ENCODE measurements at places on chromosomes 13 and 19. TPM values are rescaled to one million over a fixed set of nuclear protein-coding genes. Genes with fewer than 3 reads are reported as not detected.

Gene TMEM190
- total RNA-seq = not detected

GRCh38 chr19:52230685-52231084 is 38.7 kb upstream of the ZNF766 start:
- H3K4me3 ChIP-seq = no peak overlapping the region
- H3K36me3 ChIP-seq = peaks cover 30% of the 10 kb centered on the region
- no peak for DNase-seq
- peaks cover 39% of the 10 kb centered on the region for H3K4me1 ChIP-seq
- peak overlapping the region; percentile 78 for H3K27ac ChIP-seq

Gene FAM187B
- total RNA-seq = 0.19 TPM

- H3K4me1 ChIP-seq = peaks cover 10% of the 10 kb centered on the region
- H3K36me3 ChIP-seq = no peaks in the 10 kb centered on the region
- peaks cover 33% of the 10 kb centered on the region for H3K27me3 ChIP-seq
- no peak overlapping the region for H3K4me3 ChIP-seq
- no peak overlapping the region for H3K27ac ChIP-seq
- no peak for DNase-seq
These were observed 9.9 kb upstream of the MEIS3 start for GRCh38 chr19:47429140-47429793.

DNA sequence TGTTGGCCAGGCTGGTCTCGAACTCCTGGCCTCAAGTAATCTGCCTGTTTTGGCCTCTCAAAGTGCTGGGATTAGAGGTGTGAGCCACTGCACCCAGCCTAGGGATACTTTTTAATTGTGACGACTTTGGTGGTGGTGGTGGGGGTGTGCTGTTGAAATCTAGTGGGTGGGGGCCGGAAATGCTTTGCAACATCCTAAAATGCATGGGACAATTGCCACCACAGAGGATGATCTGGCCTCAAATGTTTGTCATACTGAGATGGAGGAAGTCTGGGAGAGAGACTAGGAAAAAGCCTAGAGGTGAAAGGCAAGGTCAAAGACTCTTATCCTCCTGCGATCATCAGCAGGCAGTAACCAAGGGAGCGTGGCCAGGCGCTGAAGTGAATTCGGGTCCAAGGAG is 1.4 kb downstream of the NWD1 start:
- no peaks in the 10 kb centered on the region for H3K27me3 ChIP-seq
- no peak overlapping the region for H3K4me3 ChIP-seq
- H3K27ac ChIP-seq = no peak overlapping the region
- no peaks in the 10 kb centered on the region for H3K36me3 ChIP-seq
- no peak for DNase-seq

GRCh38 chr19:8126511-8126910 is 22.9 kb downstream of the FBN3 start:
- DNase-seq = no peak
- H3K27ac ChIP-seq = no peak overlapping the region
- H3K27me3 ChIP-seq = peaks cover 4% of the 10 kb centered on the region
- H3K4me1 ChIP-seq = no peaks in the 10 kb centered on the region

DNA sequence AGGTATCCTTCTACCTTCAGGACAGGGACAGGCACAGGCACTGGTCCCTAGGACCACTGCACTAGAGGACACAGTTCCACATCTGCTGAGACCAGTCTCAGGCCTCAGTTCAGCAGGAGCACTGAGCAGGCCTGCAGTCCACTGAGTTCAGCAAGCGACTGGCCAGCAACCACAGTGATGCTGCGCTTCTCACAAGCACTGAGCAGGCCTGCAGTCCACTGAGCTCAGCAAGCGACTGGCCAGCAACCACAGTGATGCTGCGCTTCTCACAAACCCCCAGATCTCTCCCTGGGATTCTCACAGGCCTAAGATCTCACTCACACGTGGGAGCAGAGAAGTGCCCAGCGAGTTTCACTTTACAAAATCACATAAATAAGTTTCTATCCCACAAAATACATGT is 140.6 kb downstream of the IRS2 start:
- H3K4me3 ChIP-seq = no peak overlapping the region
- H3K27ac ChIP-seq = no peak overlapping the region

Gene GEMIN7
- 30.1 TPM for total RNA-seq

Gene TFDP1
- 149 TPM for total RNA-seq

DNA sequence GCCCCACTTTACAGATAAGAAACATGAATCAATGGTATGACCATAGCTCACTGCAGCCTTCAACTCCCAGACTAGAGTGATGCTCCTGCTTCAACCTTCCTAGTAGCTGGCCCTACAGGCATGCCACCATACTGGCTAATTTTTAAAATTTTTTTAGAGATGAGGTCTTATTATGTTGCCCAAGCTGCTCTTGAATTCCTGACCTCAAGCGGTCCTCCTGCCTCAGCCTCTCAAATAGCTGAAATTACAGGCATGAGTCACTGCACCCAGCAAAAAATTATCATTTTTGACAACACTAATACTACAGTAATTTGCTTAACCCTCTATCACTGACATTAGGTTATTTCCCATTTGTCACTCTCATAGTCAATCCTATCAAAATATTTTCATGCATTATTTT is 14.7 kb downstream of the CAB39L start:
- H3K36me3 ChIP-seq = peaks cover 3% of the 10 kb centered on the region
- no peak overlapping the region for H3K27ac ChIP-seq
- no peak for DNase-seq
- no peak overlapping the region for H3K4me3 ChIP-seq
- H3K27me3 ChIP-seq = no peaks in the 10 kb centered on the region
- no peaks in the 10 kb centered on the region for H3K4me1 ChIP-seq

DNA sequence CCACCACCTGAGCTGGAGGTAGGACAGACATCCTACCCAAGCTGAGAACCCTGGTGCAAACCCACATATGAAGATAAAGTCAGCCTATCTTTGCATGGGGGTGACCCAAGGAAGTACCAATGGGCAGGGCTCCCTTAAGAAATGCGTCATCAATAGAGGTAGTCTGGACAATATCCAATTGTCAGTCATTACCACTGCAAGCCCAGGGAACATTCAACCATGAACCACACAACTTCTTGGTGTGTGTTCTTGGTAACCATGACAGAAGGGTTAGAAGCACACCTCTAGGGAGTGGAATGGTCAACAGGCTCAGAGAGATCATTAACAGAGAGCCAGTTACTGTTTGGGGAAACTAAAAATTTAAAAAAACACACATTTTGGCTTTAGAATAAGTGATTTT is 34.7 kb upstream of the DOCK9 start:
- no peak overlapping the region for H3K4me3 ChIP-seq
- H3K27ac ChIP-seq = no peak overlapping the region
- no peaks in the 10 kb centered on the region for H3K27me3 ChIP-seq
- H3K4me1 ChIP-seq = peaks cover 44% of the 10 kb centered on the region
- no peak for DNase-seq
- H3K36me3 ChIP-seq = no peaks in the 10 kb centered on the region

DNA sequence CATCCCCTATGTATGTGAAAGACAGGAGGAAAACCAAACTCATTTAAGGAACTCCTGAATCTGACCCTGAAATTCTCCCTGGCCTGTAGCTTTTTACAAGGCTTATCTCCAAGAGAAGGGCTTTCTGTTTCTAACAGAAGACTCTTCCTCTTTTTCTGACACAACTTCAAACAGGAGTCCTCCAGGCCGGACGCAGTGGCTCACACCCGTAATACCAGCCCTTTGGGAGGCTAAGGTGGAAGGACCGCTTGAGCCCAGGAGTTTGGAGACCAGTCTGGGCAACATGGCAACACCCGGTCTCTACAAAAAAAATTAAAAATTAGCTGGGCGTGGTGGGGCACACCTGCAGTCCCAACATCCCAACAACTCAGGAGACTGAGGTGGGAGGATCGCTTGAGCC is 41.9 kb downstream of the CARS2 start:
- peaks cover 11% of the 10 kb centered on the region for H3K4me1 ChIP-seq
- DNase-seq = no peak
- no peaks in the 10 kb centered on the region for H3K27me3 ChIP-seq
- H3K27ac ChIP-seq = no peak overlapping the region
- peaks cover 61% of the 10 kb centered on the region for H3K36me3 ChIP-seq
- H3K4me3 ChIP-seq = no peak overlapping the region

Gene CDX2
- total RNA-seq = not detected

DNA sequence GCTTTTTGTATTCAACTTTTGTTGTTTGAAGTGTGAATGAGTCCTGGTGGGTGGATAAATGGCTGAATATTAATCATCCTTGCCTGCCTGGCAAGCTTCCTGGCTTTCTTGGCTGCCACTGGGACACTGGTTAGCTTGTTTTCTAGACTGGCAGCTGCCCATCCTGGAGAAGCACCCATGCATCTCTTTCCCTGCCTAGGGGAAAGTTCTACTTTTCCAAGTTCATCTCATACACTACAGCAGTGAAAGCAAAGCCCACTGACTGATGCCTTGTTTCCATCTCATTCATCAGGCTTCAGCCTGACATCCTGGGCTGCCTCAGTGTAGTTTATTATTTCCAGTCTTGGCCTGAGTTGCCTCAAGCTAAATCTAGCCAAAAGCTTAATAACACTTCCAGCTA is 244.8 kb downstream of the PCDH20 start:
- H3K4me1 ChIP-seq = no peaks in the 10 kb centered on the region
- H3K36me3 ChIP-seq = no peaks in the 10 kb centered on the region
- no peak overlapping the region for H3K4me3 ChIP-seq
- no peak for DNase-seq
- no peak overlapping the region for H3K27ac ChIP-seq

Gene NANOS3
- total RNA-seq = 1.1 TPM

GRCh38 chr13:26968431-26969341 is 202.9 kb downstream of the USP12 start:
- H3K27ac ChIP-seq = no peak overlapping the region
- no peaks in the 10 kb centered on the region for H3K36me3 ChIP-seq
- peaks cover 5% of the 10 kb centered on the region for H3K4me1 ChIP-seq

- no peak overlapping the region for H3K4me3 ChIP-seq
- peaks cover 11% of the 10 kb centered on the region for H3K4me1 ChIP-seq
- no peak for DNase-seq
These were observed 3.7 kb upstream of the BAX start for GRCh38 chr19:48950830-48951519.

DNA sequence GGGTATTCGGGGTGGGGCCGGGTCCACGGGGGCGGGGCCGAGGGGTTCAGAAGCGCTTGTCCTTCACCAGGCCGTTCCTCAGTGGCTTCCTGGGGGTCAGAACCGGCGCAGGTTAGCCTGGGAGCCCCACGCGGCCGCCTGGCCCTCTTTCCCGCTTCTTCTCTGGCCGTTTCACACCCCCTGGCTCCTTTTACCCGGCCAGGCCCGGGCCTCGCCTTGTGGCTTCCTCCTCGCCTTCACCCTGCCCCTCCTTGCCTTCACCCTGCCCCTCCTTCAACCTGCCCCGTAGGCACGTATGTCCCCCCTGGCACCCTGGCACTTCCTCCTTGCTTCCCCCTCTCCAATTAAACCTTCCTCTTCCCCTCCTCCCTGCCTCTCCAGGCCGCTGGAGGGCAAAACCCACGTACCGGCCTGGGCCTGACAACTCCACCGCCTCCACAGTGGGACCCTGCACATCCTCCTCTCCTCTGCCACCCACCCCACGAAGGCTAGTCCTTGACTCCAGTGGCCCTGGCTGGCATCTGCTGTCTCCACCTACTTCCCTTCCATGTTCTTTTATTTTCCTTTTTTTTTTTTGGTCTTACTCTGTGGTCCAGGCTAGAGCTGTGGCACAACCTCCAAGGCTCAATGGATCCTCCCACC is 25.3 kb downstream of the CERS1 start:
- peaks cover 16% of the 10 kb centered on the region for H3K36me3 ChIP-seq
- H3K27ac ChIP-seq = no peak overlapping the region
- no peaks in the 10 kb centered on the region for H3K27me3 ChIP-seq
- peaks cover 6% of the 10 kb centered on the region for H3K4me1 ChIP-seq
- DNase-seq = no peak

Gene IGFL1
- not detected for total RNA-seq

Gene IGFL2
- not detected for total RNA-seq

- no peak overlapping the region for H3K27ac ChIP-seq
- H3K36me3 ChIP-seq = no peaks in the 10 kb centered on the region
- DNase-seq = no peak
- H3K4me1 ChIP-seq = peaks cover 14% of the 10 kb centered on the region
These were observed 112.2 kb downstream of the IER2 start for GRCh38 chr19:13262450-13262849.

DNA sequence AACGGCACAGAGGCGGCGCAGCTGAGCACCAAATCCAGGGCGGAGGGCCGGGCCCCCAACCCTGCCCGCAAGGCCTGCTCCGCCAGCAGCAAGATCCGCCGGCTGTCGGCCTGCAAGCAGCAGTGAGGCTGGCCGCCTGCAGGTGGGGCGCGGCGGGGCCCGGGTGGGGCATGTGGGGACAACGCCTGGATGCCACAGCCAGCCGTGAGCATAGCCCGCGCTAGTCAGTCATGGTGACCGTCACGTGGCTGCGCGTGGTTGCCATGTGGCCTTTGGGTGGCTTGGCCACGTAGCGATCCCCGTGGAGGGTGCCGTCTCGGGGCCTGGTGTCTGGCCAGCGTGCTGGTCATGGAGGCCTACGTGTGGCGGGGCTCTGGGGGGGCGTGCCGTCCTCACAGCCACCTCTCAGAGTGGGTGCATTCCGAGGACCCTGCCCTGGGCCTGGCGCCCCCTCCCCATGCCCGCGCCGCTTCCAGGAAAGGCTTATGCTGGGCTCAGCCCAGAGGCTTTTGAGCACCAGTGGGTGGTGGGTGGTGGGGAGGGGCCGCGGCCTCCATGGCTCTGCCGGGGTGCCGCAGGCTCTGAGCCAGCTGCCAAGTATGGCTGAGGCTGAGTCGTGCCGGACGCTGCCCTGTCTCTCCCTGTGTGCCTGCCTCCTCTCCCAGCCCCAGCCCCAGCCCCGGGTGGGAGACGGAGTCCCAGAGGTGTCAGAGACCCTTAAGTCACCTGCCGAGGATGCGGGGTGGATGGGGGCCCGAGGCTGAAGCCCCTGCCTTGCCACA is 11.1 kb downstream of the CBARP start:
- no peak overlapping the region for H3K27ac ChIP-seq
- no peak for DNase-seq
- no peaks in the 10 kb centered on the region for H3K4me1 ChIP-seq

- no peaks in the 10 kb centered on the region for H3K27me3 ChIP-seq
- no peaks in the 10 kb centered on the region for H3K36me3 ChIP-seq
- peaks cover 2% of the 10 kb centered on the region for H3K4me1 ChIP-seq
- H3K27ac ChIP-seq = no peak overlapping the region
- DNase-seq = no peak
These were observed 45.6 kb downstream of the EDNRB start for GRCh38 chr13:77872995-77873394.

Gene CGB8
- not detected for total RNA-seq

DNA sequence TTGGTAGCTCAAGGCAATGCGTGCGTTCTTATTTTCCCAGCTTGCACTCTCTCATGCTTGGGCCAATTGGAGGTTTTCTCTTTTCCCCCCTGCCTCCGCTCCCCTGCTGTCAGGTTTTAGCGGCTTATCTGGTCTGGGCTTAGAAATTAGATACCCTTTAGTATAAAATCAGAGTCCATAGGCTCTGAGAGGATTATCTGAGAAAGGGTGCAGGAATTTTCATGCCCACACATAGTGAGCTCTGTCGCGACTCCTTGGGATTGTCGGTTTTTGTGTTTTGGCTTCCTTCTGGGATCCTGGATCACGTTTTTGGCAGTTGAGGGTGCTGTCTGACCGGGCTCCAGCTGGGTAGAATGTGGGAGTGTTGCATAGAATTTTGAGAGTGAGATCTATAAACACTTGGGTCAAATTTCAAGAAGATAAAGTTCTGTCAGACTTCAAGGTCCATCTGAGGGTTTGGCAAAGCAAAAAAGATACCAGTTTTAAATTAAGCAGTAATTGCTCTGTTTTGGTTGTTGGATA is 12.4 kb downstream of the CHAF1A start:
- H3K4me3 ChIP-seq = no peak overlapping the region
- H3K27ac ChIP-seq = no peak overlapping the region
- no peak for DNase-seq

- DNase-seq = no peak
- H3K4me1 ChIP-seq = peaks cover 44% of the 10 kb centered on the region
- H3K36me3 ChIP-seq = peaks cover 9% of the 10 kb centered on the region
- H3K4me3 ChIP-seq = no peak overlapping the region
- peaks cover 9% of the 10 kb centered on the region for H3K27me3 ChIP-seq
These were observed 50.0 kb upstream of the CEACAM21 start for GRCh38 chr19:41525989-41526388.

Data from activated CD4-positive, alpha-beta memory T cell treated with anti-CD3 and anti-CD28 coated beads for 36 hours (primary cell).